CD4-positive, alpha-beta T cell treated with Interleukin-4 for 1 hour (primary cell): ENCODE measurements at places on chromosomes 2 and 18.

DNA sequence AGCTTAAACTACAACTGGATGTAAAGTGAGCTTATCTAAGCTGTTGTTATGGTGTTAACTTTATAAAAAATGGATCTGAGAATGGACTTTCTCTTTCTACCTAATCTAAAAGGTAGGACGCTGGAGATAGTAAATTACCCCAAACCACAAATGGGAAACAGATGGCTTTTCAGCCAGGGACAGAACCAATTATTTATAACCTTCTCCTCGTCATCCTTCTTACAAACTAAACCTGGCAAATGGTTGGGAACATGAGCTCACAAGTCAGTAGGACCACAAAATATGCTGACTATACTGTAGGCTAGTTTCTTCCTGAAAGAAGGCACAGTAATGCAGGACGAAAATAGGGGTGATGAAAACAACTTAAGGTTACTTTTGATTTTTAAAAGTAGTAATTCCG, 32.7 kb upstream of the ZDBF2 start:
- DNase-seq = no peak

- DNase-seq = no peak
Measured at GRCh38 chr2:233354971-233355574, 779 bp downstream of the DGKD start.

GRCh38 chr18:31774477-31774785, 13.8 kb upstream of the SLC25A52 start:
- DNase-seq = no peak

- DNase-seq = no peak
Measured at GRCh38 chr2:13113002-13113401, 396.3 kb downstream of the TRIB2 start.

GRCh38 chr18:63604791-63605567, 17.8 kb downstream of the SERPINB13 start:
- DNase-seq = no peak
